ENCODE measurements at places on chromosomes 13 and 19.
A peak's percentile ranks its signal among the peaks of the same experiment; 100 is the strongest.

GRCh38 chr13:105442949-105443699, 1092.3 kb downstream of the EFNB2 start:
- DNase-seq, result no peak

DNA sequence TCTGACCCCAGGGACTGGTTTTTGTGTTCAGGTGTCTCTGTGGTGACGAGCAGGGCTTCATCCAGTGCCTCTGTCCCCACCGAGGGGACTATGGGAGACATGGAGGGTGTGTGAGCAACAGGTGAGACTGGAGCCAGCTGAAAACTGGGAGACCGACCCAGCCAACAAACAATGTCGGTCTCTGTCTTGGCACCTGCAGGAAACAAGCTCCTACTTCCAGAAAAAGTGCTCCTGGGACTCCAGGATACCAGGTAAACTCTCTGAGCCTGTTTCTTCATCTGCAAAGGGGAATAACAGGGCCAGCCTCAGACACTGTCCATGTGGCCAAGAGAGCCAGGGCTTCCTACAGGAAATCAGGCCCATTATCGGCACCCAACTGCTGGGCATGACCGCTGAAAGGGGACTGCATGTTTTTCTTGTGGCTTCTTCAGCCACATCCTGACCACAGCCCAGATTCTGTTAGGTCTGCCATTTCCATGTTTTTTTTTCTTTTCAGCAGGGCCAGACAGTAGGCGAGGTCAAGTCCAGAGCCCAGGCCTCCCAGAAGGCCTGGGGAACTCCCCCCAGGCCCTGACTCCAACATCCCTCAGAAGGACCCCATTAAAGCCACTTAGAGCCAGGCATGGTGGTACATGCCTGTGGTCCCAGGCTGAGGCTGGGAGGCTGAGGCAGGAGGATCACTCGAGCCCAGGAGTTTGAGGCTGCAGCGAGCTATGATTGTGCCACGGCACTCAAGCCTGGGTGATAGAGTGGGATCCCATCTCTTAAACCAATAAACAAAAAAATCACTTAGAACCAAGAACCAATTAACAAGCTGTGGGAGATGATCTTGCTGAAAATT, 836 bp upstream of the BST2 start:
- peak; percentile 29 for DNase-seq

DNA sequence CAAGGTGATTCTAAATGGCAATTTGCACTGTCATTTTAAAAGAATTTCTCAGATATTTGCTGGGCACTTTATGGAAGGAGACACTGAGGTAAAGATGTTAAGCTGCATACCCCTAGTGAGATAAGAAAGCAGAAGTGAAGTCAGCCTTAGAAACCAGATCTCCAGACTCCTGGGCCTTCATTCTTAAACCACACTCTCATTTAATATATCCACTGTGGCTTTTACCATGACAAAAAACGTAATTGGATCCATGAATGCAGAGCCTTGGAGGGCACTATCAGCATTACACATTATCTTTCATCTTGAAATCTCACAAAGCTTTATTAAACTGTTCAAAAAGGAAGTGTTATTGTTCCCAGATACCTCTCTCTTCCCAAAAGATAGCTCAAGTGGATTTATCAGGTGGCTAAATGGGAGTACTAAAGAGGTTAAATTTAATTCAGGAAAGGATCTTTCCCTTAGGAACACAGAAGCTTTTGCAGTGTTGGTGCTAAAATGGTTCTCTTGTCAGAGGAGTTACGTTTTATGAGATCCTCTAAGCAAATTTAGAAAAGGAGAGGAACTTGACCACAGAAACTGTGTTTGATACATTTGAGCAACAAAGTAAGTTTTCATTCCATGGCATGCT, 1060.4 kb downstream of the EFNB2 start:
- no peak for DNase-seq

DNA sequence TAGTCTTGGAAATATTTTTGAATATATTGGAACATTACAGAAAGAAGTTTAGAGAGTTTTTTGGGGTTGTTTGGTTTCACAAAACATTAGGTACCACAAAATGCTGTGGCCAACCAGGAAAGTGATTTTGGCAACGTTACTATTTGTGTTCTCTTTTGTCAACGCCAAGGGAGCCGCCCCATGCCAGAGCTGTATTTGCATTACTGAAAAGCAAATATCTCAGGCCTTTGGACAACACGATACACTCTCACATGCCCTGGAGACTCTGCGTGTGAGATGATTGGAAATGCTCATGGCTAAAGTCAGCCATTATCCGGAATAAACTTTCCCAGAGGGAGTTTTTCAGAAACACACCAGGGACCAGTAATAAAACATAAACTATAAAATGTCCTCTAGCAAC, 324.6 kb downstream of the SHISA2 start:
- no peak for DNase-seq

- DNase-seq, result peak; percentile 51
These were observed 751 bp downstream of the ZNF584 start for GRCh38 chr19:58409010-58409790.

- DNase-seq, result peak; percentile 47
These were observed 2.8 kb upstream of the A1BG start for GRCh38 chr19:58355908-58356765.

- DNase-seq, result no peak
These were observed 335.8 kb downstream of the SLITRK1 start for GRCh38 chr13:83546476-83546875.

GRCh38 chr13:35473802-35474201, 2.7 kb downstream of the MAB21L1 start:
- DNase-seq, result no peak

- DNase-seq, result no peak
These were observed 43.5 kb upstream of the PCCA start for GRCh38 chr13:100045355-100045754.

- no peak for DNase-seq
These were observed 27.5 kb downstream of the SPRYD7 start for GRCh38 chr13:49908637-49909036.

- no peak for DNase-seq
These were observed 434.1 kb downstream of the FGF14 start for GRCh38 chr13:101967781-101968180.

DNA sequence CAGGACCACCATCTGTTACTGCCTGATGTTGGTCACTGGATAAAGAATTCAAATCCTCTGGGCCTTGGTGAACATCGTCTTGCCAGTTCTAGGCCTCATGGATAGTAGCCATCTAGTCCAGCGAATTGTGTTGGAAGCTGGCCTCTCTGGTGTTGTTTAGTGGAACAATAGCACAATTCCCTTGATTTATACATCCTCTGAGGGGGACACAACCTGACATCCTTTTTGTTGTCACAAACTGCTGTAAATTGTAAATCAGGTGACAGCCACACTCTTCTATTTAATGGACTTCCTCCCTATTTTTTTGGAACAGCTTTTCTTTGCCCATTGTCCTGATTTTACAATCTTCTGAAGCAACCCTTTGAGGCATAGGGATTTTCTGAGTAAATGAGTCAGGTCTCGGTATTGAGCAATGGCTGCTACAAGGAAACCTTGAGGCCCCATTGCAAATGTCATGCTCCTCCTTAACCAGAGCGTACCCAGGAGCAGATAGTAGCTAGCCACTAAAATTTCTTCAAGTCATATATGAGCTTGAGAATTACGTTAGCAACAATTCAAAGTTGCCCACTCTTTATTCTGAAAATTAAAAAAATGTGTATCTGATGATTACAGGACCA, 263.3 kb downstream of the COG6 start:
- no peak for DNase-seq

GRCh38 chr19:4386041-4386782, 14.1 kb downstream of the SH3GL1 start:
- no peak for DNase-seq

DNA sequence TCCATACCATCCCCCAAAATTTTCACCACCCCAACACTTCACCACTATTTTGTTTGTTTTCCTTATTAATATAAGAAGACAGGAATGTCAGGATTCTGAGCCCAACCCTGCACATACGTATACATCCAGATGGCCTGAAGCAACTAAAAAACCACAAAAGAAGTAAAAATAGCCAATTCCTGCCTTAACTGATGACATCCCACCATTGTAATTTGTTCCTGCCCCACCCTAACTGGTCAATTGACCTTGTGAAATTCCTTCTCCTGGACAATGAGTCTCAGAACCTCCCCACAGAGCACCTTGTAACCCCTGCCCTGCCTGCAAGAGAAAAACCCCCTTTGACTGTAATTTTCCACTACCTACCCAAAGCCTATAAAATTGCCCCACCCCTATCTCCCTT, 132.5 kb downstream of the ZNF675 start:
- DNase-seq, result no peak

GRCh38 chr19:43452582-43452981, 12.8 kb downstream of the LYPD3 start:
- no peak for DNase-seq

GRCh38 chr19:22619932-22620331, 14.2 kb upstream of the ZNF492 start:
- DNase-seq, result no peak

DNA sequence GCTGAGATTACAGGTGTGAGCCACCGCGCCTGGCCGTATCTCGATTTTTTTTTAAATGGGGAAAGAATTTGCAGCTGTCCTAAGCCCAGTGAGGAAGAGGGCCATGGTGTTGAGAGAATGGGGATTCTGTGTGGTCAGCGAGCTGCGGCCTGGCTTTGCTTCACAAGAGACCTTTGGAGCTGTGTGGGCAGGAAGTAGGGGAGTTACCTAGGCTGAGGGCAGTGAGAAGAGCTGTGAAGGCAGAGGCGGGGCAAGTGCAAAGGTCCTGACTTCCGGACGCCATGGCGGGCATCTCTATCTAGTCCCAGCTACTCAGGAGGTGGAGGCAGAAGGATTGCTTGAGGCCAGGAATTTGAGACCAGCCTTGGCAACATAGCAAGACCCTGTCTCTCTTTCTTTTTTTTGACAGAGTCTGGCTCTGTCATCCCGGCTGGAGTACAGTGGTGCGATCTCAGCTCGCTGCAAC, 4.9 kb downstream of the AP2A1 start:
- no peak for DNase-seq

GRCh38 chr13:68727798-68728197, 1379.8 kb upstream of the ATXN8OS start:
- no peak for DNase-seq

DNA sequence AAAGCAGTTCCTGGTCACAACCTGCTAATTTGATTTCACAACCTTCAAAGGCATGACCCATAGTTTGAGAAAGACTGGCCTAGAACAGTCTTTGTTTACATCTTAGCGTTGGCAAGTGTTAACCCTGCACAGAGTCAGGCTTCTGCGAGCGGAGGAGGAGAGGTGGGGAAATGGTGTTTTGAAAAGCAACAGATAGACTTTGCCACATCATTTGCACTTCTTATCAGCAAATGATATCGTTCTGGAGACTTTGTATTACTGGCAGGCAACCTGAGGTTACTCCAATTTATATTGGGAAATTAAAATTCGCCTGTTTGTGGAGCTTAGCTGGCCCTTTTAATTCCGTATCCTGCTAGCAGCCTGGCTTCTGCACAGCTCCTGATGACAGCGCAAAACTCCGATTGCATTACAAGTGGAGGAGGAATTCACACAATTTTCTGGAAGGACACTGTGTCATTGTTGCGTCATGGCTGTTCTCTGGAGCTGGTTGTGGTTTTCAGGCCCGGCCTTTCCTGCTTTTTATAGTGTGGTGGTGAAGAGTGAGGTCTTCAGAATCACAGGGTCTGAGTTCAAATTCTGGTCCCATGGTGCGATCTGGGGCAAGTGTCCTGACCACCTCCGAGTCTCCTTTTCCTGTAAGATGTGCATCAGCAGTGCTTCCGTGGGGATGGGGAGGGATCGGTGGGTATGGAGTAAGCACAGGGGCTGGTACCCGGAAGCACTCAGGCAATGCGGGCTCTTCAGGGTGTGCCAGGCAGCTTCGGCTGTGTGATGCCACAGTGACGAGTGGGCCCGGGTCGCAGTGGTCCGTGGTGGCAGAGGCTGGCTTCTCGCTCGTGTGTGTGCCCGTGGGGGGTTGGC, 49.1 kb upstream of the EHD2 start:
- no peak for DNase-seq

DNA sequence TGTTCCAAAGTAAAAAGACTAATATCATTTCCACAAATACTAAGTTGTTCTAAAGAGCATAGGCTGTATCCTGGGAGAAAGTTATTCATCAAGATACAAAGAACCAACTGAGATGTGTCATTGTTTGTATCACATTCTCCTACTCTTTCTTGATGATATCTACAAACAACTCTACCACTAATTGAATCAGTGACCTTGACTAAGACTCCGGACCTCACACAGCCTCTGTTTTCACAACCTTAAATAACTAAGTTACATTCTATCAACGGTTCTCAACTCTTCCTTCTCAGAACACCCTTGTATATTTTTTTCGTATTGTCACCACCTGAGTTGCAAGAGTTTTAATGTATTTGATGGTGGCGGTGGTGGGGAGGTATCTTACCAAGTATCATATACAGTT, 12.6 kb downstream of the IRS2 start:
- DNase-seq, result no peak

DNA sequence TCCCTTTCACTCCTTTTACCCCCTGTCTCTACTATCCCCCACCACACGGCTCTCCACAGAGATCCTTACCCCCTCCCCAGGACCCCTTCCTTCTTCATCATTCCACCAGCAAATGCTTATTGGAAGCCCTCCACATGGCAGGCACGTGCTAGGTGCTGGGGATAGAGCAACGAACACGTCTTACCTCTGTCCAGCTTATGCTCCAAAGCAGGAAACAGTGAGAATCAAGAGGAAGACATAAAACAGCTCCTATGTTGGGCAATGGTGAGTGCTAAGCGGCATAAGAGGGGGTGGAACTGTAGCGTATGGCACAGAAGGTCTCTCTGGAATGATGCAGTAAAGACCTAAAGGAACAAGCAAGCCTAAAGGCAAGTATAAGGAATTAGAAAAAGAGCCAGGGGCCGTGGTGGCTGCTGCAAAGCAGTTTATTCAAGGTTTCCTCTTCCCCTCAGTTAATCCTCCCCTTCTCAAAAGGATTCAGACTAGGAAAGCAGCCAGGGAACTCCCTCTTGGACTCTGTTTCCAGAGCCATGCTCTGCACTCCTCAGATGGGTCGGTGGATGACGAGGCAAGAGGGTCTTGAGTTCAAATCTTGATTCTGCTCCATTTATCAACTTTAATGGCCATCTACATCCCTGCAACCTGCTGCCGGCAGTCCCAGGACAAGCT, 289.4 kb downstream of the FOXO1 start:
- no peak for DNase-seq

DNA sequence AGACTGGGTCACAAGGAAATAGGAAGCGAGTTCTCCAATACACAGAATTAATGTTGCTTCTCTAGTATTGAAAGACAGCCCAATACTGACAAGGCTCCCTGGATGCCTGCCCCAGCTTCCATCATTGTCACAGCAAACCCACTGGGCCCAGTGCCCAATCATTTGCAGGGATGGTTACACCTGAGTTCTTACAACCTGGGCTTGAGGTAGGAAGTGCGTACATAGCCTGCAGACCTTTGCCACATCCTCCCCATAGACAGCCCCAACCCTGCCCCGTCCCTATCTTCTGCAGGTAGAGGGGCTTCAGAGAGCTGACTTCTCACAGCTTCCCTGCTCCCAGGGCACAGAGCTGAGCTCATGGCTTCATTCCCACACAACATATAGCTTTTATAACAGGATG, 108.1 kb upstream of the UBL3 start:
- DNase-seq, result no peak

GRCh38 chr19:803686-804418, 6.6 kb downstream of the PTBP1 start:
- no peak for DNase-seq

GRCh38 chr13:111337206-111337605, 16.8 kb downstream of the TEX29 start:
- no peak for DNase-seq

GRCh38 chr13:87058786-87059329, 612.3 kb upstream of the SLITRK5 start:
- DNase-seq, result no peak

All from stimulated activated CD4-positive, alpha-beta T cell treated with anti-CD3 and anti-CD28 coated beads, Interleukin-2, amount 100 ng/mL, for 24 hours (primary cell).